ENCODE measurements at places on chromosomes 5 and 9.

- no peak for DNase-seq
Measured at GRCh38 chr5:144024545-144024944, 145.9 kb downstream of the YIPF5 start.

- DNase-seq: no peak
Measured at GRCh38 chr9:89991204-89991790, 386.5 kb downstream of the GADD45G start.

DNA sequence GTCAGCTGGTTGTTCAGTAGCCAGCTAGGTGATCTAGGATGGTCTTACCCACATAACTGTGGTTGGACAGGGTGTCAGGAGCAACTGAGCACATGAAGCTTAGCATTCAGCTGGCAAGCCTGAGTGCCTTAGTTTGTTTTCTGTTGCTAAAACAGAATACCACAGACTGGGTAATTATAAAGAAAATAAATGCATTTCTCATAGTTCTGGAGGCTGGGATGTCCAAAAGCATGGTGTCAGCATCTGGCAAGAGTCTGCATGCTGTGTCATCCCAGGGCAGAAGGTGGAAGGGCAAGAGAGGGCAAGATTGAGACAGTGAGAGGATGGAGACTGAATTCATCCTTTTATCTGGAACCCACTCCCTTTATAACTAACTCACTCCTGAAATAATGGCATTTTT, 921.5 kb downstream of the TLE4 start:
- no peak for DNase-seq

DNA sequence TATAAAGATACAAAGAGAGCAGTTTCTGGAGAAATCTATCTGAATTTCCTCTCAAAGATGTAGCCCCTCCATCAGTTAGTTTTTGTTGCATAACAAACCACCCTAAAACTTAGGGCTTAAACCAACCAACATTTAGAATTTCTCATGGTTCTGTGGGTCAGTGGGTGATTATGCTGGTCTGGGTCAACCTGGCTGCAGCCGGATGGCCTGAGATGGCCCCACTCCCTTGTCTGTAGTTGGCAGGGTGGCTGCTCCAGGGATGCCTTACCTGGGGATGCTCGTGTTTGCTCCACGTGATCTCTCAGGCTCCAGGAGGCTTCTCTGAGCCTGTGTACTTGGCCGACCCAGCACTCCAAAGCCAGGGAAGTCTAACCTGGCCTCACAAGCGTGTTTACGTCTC, 139.3 kb downstream of the MVB12B start:
- DNase-seq: no peak

- DNase-seq: no peak
Measured at GRCh38 chr5:127906562-127907204, 176.9 kb upstream of the SLC12A2 start.

GRCh38 chr5:135505973-135506372, 29.8 kb downstream of the NEUROG1 start:
- DNase-seq: no peak

- no peak for DNase-seq
Measured at GRCh38 chr9:132498531-132499210, 83.7 kb upstream of the BARHL1 start.

DNA sequence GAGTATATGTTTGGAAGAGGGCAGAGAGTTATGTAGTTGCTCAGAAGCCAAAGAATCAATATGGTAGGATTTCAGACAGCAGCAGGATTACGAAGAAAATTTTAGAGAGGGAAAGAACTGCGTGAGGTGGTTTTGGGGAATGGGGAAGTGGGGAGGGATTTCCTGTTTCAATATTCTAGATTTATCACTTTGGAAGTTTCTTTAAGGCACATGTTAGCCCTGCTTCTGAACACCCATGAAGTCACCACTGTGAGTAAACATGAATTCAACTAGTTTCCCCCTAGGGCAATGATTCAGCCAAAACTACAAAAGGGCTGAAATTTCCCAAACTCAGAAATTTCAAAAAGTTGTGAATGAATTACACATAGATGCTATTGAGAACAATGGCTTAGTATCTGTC, 132.2 kb downstream of the EBF1 start:
- DNase-seq: no peak

DNA sequence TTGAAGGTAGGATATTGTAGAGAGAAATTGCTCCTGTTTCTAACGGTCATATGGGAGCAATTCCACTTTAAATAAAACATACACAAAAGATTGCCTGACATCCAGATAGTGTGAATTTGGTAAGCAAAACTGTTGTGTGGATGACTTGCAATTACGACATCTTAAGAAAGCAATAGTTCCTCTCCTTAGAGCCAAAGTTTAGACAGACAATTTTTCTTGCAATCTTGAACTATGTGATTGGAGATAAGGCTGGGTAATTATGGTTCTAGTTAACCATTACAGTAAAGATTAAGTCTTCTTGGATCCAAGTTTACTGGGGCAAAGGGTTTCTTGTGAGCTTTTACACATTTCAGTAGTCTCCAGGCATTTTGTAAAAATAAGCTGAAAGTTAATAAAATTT, 1080.6 kb upstream of the CDH6 start:
- no peak for DNase-seq

DNA sequence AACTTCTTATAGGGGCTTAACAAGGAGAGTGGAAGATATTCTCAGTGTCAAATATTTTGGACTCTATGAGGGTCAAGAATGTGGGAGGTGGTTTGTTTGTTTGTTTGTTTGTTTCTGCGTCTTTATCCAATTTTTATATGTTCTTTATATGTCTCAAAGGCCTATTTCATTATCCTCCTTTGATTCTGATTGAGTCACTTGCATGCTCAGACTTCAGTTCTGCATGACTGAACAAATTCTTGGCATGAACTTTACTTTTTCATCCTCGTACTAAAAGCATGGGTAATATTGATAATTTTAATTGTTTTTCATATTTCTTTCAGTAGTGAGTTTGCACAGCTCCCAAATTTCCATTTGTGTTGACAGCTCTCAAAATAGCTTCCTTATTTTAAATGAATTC, 19.2 kb upstream of the ERBIN start:
- no peak for DNase-seq

DNA sequence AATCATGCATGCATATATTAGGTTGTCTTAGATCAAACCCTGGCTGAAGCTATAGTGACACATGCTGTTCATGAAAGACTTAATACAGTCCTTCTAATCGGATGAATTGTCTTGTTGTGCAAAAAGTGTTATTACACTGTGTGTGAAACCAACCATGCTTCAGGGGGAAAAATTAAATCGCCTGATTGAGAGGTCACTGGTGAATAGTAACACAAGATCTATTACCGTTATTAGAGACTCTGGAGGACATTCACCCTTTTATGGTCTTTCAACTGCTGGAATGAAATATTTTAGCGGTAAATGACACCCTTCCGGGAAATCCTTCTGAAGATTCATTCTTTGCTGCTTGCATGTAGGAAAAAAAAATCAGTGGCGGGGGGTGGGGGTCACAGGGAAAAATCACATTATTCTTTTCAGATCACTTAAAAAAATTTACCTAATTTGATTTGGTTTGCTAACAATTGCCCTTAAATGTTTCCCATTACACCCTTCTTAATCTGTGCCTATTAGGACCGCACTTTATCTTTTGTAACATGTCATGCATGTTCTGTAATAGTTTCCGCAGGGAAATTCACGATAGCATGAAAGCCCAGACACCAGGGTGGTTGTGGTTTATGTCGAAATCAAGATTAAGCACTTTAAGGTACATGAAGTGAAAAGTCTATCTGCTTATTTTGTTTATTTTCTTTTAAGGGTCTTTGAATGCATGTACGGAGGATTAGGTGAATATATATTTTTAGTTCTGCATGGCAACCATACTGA, 120.6 kb downstream of the FOCAD start:
- no peak for DNase-seq

- no peak for DNase-seq
Measured at GRCh38 chr9:38437193-38437823, 13.1 kb upstream of the IGFBPL1 start.

DNA sequence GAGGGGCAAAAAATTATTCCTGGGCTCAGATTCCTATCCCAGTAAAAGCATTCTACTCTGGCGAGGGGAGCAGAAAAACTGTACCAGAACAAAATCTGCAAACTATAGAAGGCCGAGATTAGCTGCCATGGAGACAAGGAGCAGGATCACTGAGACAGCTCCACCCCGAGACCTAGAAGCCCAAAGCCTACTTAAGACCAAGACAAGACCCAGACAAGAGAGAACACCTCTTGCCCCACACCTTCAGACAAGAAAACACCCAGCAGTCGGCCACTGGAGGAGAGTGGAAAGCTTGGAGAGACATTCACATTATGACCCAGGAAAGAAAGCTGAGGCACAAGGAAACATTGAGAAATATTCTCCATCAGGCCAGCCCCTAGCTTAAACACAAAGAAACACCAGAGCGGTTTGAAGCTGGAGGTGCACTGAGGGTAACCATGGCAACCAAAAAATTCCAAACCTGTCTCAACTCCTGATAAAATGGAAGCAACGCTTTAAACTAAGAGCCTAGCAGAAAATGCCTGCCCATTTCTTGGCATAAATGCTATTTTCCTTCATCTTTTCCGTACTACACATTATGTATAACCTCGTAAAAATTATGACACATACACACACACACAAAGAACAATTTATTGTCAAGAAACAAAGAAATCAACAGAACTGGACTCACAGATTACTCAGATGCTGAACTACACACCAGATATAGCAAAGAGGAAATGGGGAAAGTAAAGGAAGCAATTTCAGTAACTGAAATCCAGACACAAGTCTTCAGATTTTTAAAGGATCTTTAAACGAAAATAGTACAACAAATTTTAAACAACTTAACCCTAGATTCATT, 53.8 kb upstream of the FTMT start:
- no peak for DNase-seq

GRCh38 chr5:129398026-129398678, 61.9 kb upstream of the ADAMTS19 start:
- no peak for DNase-seq

GRCh38 chr9:111866976-111867375, 29.6 kb upstream of the UGCG start:
- DNase-seq: no peak

- peak; percentile 64 for DNase-seq
Measured at GRCh38 chr9:19464764-19465585, 56.2 kb downstream of the ACER2 start.

- DNase-seq: no peak
Measured at GRCh38 chr5:124512952-124513632, 233.3 kb downstream of the ZNF608 start.

GRCh38 chr5:137491121-137491520, 8.0 kb downstream of the SPOCK1 start:
- no peak for DNase-seq

GRCh38 chr5:65248896-65249295, 232.8 kb downstream of the ADAMTS6 start:
- no peak for DNase-seq

DNA sequence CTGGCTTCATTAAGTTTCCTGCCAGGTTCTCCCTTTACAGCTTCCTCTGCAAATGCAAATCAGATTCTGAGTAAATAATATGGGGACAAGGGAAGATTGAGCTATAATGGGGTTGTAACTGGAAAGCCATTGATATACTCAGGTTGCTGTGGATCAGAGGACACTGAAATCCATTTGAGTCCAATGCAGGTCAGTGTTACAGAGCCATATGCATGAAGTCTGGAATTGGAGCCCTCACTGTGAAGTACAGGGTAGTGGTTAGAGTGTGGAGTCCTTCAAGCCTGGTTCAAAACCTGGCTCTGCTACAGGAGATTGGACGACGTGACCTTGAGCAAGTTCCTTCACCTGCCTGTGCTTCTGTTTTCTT, 48.7 kb downstream of the TIMD4 start:
- DNase-seq: no peak

DNA sequence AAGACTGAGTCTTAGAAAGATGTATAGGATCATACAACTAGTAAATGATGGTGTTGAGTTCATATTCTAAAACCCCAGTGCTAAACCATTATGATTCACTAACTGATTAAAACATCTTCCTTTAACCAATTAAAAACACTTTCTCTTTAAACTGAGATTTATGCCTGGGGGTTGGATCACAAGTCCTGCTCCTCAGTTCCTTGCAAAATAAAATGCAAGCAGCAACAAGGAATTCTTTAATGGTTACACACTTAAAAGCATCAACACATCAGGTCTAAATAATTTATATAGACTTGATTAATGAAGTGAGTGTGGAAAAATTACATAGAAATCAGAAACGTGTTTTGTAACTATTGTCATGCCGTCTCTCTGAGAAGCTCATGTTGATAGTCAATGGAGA, 189.2 kb downstream of the TARS1 start:
- no peak for DNase-seq

DNA sequence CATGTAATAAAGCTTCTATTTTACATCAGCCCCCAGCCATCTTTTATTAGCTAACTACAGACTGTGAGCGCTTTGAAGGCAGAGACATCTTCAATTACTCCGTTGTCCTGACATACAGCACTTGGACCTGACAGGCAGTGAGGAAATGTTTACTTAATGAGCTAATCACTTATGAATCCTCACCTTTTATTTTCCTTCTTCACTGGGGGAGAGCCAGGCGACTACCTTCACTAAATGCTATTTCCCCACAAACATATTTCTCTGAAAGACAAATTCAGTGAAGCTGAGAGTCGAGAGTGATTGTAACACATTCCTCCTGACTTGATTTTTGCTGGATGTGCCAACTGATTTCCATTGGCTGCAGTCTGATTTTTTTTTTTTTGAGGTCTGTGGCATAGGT, 192.1 kb upstream of the CLINT1 start:
- no peak for DNase-seq

- no peak for DNase-seq
Measured at GRCh38 chr9:5435912-5436311, 1.8 kb downstream of the PLGRKT start.

- no peak for DNase-seq
Measured at GRCh38 chr5:36363744-36364143, 62.0 kb upstream of the RANBP3L start.

GRCh38 chr5:177438468-177438867, 8.1 kb upstream of the PRR7 start:
- no peak for DNase-seq

GRCh38 chr5:11642438-11642837, 261.8 kb downstream of the CTNND2 start:
- DNase-seq: no peak

- no peak for DNase-seq
Measured at GRCh38 chr9:18362901-18363685, 110.9 kb upstream of the ADAMTSL1 start.

DNA sequence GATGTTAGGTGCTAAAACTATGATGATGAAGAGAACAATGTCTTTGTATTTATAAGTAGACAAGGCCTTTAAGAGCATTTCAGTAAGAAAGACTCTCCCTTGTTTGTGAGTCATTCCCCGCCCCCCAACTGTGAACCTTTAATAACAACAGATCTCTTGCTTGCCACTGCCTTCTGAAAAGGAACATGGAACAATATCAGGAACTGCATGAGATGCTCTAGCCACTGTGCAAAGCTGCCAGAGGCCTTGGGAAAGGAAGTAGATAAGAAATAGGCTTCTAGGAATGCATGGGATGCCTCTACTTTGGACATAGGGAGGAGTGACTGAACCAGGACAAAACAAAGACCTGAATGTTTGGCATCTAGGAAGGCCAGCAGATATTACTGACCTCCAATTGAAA, 296.1 kb upstream of the MPDZ start:
- no peak for DNase-seq

DNA sequence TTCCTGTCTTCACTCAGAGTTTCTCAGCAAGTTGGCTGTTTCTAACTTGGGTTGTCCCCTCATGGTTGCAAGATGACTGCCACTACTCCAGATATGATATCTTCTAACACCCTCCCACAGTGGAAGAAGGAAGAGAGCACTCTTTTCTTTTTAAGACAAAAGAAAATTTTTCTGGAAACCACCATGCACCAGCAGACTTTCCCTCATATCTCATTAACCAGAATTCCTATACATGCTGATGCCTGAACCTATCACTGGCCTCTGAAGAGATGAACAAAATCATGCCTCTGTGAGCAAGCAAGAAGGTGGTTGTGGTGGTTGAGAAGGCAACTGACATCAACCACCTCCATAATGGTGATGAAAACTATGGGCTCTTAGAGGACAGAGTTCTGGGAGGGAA, 56.8 kb downstream of the FEM1C start:
- no peak for DNase-seq
